ENCODE measurements at places on chromosomes 5 and 9. TPM values are rescaled to one million over a fixed set of nuclear protein-coding genes. Genes with fewer than 3 reads are reported as not detected.

DRD1 gene
- 0.41 TPM for total RNA-seq

DIPK1B gene
- total RNA-seq = 6.9 TPM

PTPRD gene
- 101 TPM for total RNA-seq

SLC2A6 gene
- 8.8 TPM for total RNA-seq

OTP gene
- not detected for total RNA-seq

CBY3 gene
- total RNA-seq = 1.4 TPM

FAM114A2 gene
- 33.2 TPM for total RNA-seq

MLANA gene
- total RNA-seq = not detected

CDC26 gene
- total RNA-seq = 18.6 TPM

MYOT gene
- total RNA-seq = 16.4 TPM

SLC6A18 gene
- total RNA-seq = not detected

NINJ1 gene
- 194 TPM for total RNA-seq

FBXO10 gene
- total RNA-seq = 6.9 TPM

DNA sequence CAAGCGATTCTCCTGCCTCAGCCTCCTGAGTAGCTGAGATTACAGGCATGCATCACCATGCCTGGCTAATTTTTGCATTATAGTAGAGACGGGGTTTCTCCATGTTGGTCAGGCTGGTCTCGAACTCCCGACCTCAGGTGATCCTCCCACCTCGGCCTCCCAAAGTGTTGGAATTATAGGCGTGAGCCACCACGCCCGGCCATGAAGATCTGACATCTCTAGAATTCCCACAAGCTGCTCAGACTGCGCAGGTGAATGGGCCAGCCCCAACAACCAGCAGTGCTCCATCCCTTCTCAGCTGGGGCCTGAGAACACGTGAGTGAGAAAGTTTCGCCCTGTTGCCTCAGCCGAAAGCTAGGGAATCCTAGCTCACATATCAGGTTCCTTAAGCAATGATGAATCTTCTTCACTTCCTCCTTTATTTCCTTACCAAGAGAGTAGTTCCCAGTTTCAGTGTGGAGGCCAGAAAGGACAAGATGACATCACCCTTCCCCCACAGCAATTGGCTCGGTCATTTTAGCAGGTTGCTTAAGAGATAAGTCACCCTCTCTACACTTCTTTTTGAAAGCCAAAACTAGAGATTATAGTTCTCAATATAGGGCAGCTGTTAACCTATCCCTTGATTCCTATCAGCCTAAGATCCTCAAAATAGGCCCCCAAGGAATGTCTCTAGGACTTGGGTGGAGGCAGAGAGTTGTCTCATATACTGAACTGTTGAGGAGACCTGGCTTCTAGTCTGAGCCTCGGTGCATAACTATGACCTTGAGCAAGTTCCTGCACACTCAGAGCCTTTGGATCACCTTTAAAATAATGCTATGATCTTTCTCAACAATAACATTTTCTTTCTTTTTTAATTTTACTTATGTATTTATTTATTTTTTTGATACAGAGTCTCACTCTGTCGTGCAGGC is 23.9 kb upstream of the PPP2CA start:
- no peak for DNase-seq

DNA sequence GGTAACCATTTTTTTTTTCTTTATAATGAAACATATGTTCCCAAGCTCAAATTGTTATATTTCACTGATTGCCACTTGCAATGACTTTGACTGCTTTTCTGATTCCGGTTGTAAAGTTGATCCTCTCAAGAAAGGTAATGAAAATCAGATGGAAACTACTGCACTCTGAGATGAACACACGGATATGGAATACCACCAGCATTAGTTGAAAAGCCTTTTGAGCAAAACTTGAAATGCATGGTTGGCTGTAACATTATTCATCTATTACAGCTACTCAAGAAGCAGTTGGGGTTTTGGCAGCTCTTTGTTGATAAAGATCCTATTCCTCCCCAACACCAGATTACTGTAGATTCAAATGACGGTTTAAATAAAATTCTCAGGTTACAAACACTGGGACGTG is 591.6 kb upstream of the DMAC1 start:
- no peak for DNase-seq

GRCh38 chr9:132732326-132733259 is 62.3 kb downstream of the GTF3C4 start:
- DNase-seq = no peak

DNA sequence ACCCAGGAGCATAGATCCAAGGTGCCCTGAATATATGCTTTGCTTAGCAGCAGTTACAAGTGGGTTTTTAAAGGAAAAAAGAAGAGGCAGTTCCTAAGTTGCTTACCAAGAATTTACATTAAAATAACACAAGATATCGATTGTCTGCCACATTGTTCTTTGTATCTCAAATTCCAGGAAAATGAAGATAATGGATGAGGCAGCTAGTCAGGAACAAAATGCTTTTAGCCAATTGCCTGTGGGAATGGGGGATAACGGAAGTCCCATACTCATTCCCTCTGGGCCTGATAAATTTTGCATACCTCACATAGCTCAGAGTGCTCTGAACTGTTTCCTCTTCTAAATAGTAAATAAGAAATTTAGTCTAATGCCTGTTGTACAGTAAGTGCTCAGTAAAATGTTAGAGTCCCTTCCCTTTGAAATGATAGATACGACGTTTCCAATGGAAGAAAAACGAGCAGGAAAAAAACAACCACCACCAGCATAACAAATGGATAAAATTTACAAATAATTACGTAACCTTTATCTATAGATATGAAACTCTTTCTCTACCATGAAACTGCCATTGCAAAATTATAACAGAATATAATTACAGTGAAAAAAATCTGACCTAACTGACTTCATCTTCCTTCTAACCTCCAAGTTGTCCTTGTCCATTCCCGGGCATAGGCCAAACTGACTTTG is 35.5 kb upstream of the TENT2 start:
- no peak for DNase-seq

DNA sequence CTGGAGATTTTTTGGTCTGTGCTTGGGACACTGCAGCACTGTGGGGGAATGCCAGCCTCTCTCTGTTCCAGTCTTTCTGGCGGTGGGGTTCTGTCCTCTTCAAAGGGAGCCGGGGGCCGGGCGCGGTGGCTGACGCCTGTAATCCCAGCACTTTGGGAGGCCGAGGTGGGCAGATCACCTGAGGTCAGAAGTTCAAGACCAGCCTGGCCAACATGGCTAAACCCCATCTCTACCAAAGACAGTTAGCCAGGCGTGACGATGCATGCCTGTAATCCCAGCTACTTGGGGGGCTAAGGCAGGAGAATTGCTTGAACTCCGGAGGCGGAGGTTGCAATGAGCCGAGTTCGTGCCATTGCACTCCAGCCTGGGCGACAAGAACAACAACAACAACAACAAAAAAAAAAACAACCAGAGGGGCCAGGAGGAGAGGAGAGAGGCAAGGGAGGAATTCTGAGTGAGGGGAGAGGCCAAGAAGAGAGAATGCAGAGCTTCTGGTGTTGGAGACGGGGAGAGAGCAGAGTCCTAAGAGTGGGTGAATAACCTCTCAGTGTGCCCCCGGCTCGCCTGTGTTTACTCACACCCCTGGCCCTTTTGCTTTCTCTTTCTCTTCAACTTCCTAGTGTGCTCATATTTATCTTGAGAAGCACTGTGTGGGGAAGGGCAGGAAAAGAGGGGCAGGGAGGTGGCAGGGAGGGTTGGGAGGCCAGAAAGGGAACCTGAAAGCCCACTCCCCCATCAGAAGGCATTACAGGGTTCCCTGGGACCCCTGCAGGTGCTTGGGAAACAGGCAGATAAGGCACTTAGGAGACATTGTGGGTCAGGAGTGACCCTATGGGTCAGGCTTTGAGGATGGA is 3.2 kb upstream of the SET start:
- no peak for DNase-seq

- DNase-seq = no peak
Measured at GRCh38 chr5:116573702-116574366, 789 bp downstream of the SEMA6A start.

DNA sequence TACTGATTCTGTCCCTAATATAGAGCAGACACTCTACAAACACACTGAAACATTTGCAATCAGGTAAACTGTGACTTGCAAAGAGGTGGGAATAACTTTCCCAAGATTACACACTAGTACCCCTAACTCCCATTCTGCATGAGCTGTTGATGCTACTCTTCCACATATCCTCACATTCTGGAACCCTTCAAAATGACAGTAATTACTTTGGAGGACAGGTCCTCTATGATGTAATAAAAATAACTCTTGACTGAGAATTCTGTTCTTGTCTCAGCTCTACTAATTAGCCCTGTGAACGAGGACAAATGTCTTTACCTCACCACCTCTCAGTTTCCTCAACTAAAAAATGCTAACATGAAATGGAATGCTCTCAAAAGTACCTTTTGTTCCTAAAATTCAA is 49.5 kb upstream of the JMY start:
- DNase-seq = no peak

DNA sequence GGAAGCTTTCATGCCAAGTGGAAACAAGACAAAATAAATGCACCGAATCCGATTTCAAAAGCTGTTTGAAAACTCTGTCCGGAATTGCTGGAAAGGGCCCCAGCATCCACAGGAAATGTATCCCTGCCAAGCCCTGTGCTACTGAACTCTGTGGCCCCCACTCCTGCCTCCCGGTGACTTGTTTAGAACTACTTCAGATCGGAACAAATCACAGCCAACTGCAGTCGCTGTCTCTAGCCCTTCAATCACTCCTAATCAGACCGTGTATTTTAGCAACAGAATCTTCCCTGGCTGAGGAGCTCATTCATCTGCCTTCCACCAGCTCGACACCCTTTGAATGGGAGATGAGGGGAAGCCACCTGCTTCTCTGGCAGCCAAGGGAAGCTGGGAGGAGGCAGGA is 94.1 kb downstream of the KCNIP1 start:
- DNase-seq = no peak

DNA sequence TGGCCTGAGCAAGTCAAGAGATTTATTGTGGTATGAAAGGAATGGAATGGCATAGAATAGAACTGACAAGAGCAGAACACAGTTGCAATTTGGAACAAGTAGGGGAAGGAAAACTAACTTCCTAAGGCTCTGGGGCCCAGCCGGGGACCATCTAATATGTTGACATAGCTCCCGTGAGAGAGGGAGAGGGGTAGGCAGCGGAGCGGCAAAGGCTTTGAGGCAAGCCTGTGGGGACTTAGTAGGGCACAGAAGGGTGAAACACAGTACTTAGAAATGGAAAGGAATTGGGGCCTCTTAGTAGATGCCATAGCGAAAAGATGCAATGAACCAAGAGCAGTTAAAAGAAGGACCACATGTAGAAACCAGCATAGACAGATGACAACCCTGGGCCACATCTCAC is 11.8 kb upstream of the GNA14 start:
- DNase-seq = no peak

DNA sequence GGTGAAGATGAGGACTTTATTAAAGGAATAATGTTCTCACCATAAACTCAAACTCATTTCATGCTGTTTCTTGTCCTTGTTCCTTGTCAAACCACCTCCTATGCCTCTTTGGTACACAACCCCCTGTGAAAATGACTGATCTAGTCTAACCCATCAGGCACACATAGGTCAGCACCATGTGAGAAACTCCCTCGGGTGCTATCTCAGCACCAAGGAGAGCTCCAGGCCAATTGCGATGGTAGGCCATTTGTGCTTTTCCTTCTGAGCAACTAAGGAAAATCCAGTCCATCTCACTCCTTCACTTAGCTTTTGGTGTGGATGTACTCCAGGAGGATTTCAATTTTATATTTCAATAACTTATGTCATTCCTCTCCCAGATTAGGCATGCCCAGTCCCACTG is 199.8 kb downstream of the ZNF608 start:
- DNase-seq = no peak

GRCh38 chr9:84759300-84759750 is 89.8 kb downstream of the NTRK2 start:
- DNase-seq = no peak

- no peak for DNase-seq
Measured at GRCh38 chr9:36903541-36904435, 130.3 kb downstream of the PAX5 start.

- DNase-seq = no peak
Measured at GRCh38 chr5:175501759-175502158, 23.4 kb downstream of the SFXN1 start.

DNA sequence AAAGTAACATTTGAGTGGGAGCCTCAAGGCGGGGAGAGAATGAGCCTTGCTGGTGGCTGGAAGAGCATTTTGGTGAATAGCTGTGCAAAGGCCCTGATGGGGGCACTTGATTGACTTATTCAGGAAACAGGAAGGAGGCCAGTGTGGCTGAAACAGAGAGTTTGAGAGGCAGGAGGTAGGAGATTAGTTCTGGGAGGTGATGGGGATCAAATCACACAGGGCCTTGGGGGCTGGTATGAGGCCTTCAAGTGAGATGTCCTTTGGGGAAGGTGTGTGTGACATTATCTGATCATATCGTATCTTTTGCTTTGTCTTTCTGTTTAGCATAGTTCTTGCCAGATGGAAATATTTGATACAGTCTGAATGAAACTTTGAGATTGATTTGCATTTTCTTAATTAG is 172.3 kb downstream of the TENT4A start:
- no peak for DNase-seq

DNA sequence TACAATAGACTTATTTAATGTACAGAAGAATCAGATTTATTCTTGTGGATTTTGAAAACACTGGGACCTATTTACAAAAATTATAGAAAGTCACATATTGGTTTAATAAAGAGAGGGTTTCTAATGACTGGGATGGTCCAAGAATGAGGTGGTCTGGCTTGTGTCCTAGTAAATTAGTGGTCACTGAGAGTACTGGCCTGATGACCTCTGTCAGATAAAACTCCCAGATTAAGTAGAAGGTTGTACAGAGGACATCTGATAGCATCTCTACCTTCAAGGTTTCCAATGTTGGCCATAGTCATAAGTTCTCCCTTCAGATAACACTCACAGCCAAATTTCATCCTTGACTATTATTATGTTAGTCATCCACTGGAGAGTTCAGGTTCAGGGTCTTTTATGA is 692.9 kb downstream of the MTRR start:
- no peak for DNase-seq

- DNase-seq = no peak
Measured at GRCh38 chr5:159913048-159913447, 3.2 kb upstream of the ADRA1B start.

Measured in thoracic aorta (tissue), 2 donors.